Hematopoietic multipotent progenitor cell treated with erythropoietin and hydrocortisone succinate and interleukin-3 and kit ligand, for 15 days (in vitro differentiated cells): ENCODE measurements at places on chromosomes 7 and 10.

GRCh38 chr10:129628823-129629222 is 161.8 kb downstream of the MGMT start:
- DNase-seq = no peak

DNA sequence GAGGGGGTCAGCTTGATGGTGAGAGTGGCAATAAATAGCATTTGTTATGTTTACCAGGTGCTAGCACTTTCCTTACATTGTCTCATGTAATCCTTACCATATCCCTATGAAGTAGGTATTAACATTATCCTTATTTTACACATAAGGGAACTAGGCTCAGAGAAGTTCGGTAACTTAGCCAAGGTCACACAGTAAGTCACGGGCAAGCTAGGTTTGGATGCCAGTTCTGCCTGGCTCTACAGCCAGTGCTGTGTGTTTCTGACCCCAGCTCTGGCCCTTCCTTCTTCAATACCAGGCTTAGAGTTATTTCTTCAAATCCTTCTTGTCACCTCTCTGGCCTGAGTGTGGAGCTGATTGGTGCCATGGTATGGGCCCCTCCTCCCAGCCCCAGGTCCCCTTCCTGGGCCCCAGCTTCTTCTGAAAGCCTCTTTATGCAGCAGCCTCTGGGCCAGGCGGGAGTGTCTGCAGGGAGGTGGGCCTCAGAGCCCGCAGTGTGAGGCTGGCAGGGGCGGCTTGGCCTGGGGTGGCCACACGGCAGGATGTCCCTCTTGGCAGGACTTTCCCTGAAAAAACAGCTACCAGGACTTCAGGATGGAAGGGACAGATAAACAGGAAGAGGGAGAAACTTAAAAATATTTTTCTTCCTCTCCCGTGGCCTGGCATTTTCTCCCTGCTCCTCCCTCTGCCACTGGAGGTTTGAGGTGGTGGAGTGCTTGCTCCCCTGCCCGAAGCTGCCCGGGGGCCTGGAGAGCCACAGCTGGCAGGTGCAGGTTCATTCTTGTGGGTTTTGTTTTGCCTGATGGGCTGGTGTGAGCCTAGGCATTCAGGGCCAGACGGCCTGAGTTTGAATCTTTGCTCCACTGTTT is 20.6 kb downstream of the PALD1 start:
- DNase-seq = no peak

DNA sequence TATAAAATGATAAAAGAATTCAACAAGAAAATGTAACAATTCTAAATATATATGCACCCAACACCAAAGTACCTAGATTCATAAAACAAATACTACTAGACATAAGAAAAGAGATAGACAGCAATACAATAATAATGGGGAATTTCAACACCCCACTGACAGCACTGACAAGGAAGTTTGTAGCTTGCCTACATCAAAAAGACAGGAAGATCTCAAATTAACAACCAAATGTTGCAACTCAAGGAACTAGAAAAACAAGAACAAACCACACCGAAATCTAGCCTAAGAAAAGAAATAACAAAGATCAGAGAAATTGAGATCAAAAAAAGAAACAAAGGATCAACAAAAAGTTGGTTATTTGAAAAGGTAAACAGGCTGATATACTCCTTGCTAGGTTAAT is 36.5 kb upstream of the TNKS2 start:
- DNase-seq = no peak

DNA sequence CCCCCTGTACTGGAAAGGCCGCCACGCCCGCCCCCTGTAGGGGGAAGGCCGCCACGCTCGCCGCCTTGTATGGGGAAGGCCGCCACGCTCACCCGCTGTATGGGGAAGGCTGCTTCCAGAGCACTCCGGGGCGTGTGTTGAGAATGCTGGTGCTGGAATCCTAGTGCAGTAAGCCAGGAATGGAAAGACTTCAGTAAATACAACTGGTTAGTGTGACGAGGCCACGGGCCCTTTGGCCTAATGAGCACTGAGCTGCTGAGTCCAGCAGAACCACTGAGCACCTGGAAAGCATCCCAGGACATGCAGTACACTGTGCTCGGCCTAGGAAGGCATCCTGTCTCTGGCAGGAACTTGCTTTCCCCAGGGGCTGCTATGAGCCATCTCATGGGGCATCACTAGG is 398.9 kb downstream of the PTPRN2 start:
- no peak for DNase-seq

GRCh38 chr7:121450631-121451198 is 54.6 kb upstream of the FAM3C start:
- no peak for DNase-seq

GRCh38 chr7:21806388-21806787 is 139.3 kb downstream of the CDCA7L start:
- no peak for DNase-seq

GRCh38 chr10:91690996-91691676 is 58.3 kb upstream of the PPP1R3C start:
- DNase-seq = no peak

DNA sequence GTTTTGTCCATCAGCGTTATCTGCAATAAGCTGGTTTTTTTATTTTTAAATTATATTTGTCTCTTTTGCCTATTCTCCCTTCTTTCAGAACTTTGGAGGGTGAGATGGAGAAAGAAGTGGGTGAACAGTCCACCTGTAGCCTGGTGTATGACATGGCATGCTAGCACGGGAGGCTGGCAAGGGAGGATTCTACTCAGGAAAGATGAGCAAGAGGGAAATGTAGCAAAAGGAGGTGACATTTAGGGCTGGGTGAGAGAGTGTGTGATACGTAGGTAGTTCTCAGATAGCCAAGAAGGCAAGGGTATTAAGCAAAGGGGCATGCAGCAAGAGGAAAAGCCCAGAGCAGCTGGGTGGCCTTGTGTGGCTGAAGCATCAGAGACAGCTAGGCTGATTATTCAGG is 612.9 kb upstream of the IGFBP3 start:
- no peak for DNase-seq

DNA sequence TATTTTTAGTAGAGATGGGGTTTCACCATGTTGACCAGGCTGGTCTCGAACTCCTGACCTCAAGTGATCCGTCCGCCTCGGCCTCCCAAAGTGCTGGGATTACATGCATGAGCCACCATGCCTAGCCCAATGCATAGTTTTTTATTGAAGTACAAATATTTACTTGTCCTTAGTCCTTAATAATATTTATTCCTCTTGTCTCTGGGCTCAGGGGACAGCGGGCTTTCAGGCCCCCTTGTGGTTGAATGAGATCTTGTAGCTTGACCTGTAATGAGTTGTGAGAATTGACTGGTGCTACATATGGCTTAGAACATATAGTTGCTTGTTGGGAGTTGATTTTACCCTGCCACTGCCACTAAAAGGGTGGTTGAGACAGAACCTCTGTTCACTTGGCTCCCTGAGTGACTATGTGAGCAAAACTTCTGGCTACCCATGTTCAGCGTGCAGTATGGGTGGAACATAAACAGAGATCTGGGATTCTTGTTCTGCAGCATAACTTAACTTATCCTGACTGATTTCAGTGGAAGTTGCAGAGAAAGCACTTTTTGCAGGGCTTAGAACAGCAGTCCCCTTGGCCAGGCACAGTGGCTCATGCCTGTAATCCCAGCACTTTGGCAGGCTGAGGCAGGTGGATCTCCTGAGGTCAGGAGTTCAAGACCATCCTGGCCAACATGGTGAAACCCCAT is 14.9 kb downstream of the CCL26 start:
- no peak for DNase-seq

- DNase-seq = no peak
Measured at GRCh38 chr10:383519-383918, 248.3 kb downstream of the ZMYND11 start.

DNA sequence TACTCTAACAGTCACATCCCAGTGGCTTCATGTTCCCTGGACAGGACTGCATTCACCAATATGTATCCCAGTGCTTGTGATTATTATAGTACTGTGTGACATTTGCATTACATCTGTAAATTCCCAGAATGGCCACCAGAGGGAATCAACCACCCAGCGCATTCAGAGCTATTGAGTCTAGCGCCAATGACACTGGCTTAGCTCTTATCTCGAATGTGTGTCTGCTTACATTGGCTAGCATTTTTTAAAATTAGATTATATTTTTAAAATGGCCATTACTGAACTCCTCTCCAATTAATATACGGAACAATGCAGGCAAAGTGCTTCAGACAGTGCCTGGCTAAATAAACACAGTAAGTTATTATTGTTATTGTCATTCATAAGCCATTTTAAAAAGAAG is 36.3 kb downstream of the TRIL start:
- DNase-seq = peak; percentile 69

DNA sequence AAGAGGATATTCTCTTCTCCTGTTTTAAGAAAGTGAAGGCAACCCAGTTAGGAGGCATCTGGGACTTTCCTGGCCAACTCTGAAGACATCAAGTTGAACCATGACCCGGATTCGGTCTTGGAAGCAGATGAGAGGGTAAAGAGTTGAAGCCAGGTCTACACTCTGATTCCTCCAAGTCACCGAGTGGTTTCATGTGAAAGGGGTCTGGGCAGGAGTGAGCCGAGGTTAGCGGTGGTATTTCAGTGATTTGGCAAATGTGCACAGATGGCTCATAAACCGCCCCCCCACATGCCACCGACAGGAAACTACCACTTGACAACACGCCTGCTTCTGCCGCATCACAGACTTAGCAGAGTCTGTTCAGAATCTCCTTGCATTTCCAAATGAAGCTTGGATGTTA is 11.4 kb upstream of the REPIN1 start:
- no peak for DNase-seq

DNA sequence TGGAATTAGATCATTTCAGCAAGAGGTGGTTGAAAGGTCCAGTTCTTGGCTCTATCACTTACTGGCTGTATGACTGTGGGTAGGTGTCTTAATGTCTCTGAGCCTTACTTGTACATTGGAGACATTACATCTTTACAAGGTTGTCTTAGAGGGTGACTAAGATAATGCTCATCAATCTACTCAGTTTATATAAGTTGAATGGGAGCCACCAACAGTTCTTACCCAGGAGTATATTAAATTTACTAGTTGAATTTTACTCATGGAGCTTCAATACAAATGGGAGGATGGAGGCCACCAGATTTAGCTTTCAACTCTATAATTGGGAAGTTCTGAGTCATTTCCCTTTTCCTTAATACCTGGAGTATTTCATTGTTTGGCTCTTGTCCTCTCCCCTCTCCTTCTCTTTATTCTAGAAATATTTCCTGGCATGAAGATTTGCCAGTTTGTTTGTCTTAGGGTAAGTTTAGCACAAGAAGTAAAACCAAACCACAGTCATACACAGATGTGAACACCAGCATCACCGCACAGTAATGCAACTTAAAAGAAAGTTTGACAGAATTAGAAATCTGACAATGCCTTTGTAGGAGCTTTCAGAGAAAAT is 222.8 kb downstream of the LRMDA start:
- DNase-seq = no peak

DNA sequence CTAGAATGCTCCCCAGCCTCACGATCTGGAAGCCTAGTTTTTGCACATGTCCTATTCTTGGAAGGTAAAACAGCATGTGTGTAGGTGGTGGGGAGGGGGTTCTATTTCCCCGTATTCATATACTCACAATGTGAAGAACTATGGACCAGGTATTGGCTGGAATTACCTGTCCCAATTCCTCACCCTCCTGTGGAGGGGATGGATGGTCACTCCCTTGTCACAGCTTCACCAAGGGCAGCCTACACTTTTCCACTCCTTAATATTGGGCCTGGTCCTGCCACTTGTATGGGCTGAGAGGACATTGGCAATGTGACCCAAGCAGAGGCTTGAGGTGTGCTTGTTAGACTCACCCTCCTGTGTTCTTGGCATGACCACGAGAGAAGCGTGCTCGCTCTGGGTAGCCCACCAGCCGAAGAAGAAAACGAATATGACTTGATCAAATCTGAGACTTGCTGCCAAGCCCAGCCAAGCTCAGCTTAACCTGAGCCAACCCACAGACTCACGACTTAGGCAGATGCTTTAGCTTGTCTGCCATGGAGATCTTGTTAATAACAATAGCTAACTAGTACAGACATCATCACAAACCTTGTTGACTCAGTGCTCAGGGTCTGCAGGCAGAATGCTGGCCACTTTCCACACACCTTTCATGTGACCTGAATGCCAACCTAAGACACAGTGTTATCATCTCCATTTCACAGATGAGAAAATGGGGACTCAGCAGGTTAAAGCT is 17.2 kb downstream of the ZNF488 start:
- DNase-seq = no peak

DNA sequence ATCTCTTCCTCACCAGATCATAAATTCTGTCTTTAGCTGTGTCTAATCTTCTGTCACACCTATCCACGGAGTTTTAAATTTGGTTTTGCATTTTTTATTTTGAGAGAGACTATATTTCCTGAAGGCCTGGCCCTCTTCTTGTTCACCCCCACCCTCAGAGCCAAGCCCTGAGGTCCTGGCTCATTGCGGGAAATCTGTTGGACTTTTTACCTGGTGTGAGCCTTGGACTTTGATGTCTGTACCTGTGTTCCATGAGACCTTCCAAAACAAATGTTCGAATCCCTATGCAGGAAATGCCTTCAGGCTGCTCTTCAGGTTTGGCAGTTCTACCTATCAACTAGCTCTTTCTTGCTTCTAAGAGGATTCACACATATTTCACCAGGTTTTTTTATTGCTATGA is 175.2 kb upstream of the GRB10 start:
- DNase-seq = no peak

GRCh38 chr10:67141300-67141699 is 215.5 kb downstream of the LRRTM3 start:
- DNase-seq = no peak

- no peak for DNase-seq
Measured at GRCh38 chr7:4770886-4771285, 4.5 kb upstream of the AP5Z1 start.

- no peak for DNase-seq
Measured at GRCh38 chr7:34249192-34249591, 343.9 kb downstream of the BMPER start.

GRCh38 chr10:78557433-78557925 is 511.3 kb upstream of the ZMIZ1 start:
- no peak for DNase-seq

DNA sequence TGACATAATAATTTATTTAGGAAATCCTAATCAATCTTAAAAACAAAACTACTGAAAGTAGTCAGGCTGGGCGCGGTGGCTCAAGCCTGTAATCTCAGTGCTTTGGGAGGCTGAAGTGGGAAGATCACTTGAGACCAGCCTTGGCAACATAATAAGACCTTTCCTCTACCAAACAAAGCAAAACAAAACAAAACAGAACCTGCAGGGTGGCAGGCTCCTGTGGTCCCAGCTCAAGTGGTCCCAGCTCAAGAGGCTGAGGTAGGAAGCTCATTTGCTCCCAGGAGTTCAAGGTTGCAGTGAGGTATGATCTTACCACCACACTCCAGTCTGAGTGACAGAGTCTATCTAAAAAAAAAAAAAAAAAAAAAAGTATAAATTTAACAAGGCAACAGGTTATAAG is 748.0 kb downstream of the CNTNAP2 start:
- no peak for DNase-seq

GRCh38 chr7:30144657-30145306 is 10.0 kb downstream of the MTURN start:
- DNase-seq = peak; percentile 73

DNA sequence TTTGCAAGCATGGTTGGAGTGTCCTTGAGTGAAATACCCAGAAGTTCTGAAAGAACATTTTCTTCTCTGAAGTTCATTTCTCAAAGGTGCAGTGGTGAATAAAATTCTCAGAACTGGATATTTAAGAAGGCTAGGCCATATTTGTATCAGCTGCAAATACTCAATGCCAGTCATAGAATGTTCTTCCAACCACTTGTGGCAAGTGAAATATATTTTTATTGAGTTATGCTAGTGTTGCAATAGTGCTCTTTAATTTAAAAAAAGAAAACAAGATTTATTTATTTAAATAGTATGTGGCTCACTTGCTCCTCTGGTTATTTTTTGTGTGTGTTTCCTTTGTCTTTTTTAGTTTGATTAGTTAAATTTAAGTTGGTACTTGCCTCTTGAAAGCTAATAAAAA is 64.5 kb downstream of the PALS2 start:
- no peak for DNase-seq

- no peak for DNase-seq
Measured at GRCh38 chr10:38038107-38038931, 27.8 kb downstream of the ZNF33A start.
